Fibroblast of lung (primary cell): ENCODE measurements at places on chromosomes 12 and 14. TPM values are rescaled to one million over a fixed set of nuclear protein-coding genes. Genes with fewer than 3 reads are reported as not detected.

The PRH2 gene
- total RNA-seq: not detected in 2 replicates

The FOXG1 gene
- total RNA-seq: not detected in 2 replicates

The PRKAG1 gene
- total RNA-seq: 65.2 and 76.5 TPM in 2 replicates

The OR6C2 gene
- not detected in 2 replicates for total RNA-seq

The LYZ gene
- 0.17 and 0.77 TPM in 2 replicates for total RNA-seq

The GNG2 gene
- total RNA-seq: 19.0 and 21.5 TPM in 2 replicates

The PPP1R36 gene
- total RNA-seq: 1.0 and 1.3 TPM in 2 replicates

The NXPH4 gene
- 0.50 and 1.0 TPM in 2 replicates for total RNA-seq

The RPS6KA5 gene
- total RNA-seq: 1.0 and 2.0 TPM in 2 replicates

The ACOT6 gene
- total RNA-seq: not detected in 2 replicates
